ENCODE measurements at places on chromosomes 5 and 9. TPM values are rescaled to one million over a fixed set of nuclear protein-coding genes. Genes with fewer than 3 reads are reported as not detected.
A peak's percentile ranks its signal among the peaks of the same experiment; 100 is the strongest.

Gene ATP6V1G1
- polyA plus RNA-seq, result 87.0 TPM

Gene TPM2
- polyA plus RNA-seq, result 10,018 TPM

Gene WDR38
- 0.15 TPM for polyA plus RNA-seq

Gene IL5
- polyA plus RNA-seq, result not detected

DNA sequence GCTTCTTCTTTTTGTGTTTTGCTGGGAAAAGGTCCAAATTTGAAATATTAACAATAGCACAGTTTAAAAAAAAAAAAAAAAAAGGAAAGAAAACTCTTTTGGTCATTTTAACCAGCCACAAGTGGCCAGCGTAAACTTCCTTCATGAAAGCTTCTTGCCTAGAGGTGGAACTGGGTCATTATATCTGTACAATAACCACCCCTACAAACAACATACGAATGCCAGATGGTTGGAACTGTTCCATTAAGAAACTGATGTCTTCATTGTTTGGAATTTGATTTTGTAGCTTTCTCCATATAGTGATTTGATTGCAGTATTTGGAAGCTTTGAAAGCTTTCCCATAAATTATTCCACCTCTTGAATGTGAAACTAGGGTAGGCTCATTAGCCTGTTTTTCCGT, 18.3 kb upstream of the LPAR1 start:
- DNase-seq, result peak; percentile 60

DNA sequence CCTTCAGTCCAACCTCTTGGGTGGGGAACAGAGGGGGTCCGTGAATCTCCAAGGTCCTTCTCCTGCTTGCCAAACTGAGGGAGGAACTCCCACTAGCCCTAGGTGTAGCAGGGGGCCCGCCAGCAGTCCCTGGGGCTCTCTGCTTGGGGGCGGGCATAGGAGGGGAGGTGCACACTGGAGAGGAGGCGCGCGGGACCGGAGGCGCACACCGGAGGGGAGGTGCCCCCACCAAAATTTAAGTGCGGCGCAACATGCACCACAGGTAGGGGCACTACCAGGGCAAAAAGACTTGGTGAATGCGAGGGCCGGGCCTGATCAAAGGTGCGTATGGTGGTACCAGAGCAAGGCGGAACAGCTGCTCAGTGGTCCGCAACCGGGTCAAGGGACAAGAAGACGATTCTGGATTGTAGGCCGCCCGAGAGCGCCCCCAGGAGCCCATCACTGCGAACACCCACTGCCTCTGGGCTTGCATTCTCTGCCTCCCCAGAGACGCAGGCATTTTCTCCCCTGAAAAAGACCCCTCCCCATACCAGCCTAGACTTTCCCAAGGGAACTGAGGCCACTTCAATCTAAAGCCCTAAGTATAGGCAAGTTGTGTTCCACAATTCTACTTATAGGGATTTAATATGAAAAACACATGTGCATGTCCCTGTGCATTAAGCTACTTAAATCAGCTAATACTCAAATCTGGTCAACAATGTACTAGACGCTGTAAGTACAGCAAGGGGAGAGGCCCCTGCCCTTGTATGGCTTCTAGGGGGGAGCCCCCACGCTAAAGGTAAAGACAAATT, 50.6 kb downstream of the TGFBI start:
- DNase-seq, result no peak

GRCh38 chr9:107316795-107317661, 33.9 kb downstream of the RAD23B start:
- no peak for DNase-seq

GRCh38 chr5:158553195-158553961, 546.3 kb downstream of the EBF1 start:
- DNase-seq, result peak; percentile 86

Gene SHISAL2B
- not detected for polyA plus RNA-seq

- DNase-seq, result no peak
Measured at GRCh38 chr5:178380086-178380485, 147.5 kb upstream of the PHYKPL start.

Gene TRIM36
- polyA plus RNA-seq, result 2.2 TPM

DNA sequence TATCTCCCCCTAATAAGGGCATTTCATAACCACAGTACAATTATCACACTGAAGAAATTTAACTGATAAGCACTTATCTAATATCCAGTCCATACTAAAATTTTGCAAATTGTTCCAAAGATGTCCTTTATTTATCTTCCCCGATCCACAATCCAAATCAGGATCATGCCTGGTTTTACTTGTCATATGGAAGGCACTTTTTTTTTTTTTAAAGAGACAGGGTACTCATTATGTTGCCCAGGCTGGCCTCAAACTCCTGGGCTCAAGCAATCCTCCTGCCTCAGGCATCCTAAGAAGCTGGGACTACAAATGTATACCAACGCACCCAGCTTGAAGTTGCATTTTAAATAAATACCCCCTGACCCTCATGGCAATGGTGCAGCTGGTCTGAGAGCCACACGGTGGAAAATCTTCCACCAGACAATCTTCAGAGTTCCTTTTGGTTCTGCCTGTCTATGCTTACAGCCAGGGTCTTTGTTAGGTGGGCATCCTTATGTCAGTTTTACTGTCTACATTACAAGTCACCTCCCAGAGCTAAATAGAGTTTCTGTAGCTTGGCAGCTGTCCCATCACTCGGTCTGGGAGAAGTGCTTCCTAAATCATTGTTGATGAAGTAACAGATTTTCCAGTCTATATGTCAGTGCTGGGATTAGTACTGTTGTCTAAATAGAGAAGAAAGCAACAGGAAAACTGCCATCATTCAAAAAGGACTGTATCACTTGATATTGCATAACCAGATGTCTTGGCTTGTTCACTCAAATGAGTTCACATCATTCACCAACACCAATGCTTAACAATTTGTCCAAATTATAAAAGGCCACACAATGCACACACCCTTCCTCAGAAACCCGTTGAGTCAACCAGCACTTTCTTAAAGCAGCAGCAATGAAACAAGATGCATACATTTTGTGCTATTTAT, 26.4 kb downstream of the PTPN3 start:
- peak; percentile 31 for DNase-seq

GRCh38 chr9:81032030-81032572, 657.2 kb downstream of the TLE1 start:
- DNase-seq, result no peak

Gene RPS14
- 2,799 TPM for polyA plus RNA-seq

Gene FBN2
- 37.9 TPM for polyA plus RNA-seq

DNA sequence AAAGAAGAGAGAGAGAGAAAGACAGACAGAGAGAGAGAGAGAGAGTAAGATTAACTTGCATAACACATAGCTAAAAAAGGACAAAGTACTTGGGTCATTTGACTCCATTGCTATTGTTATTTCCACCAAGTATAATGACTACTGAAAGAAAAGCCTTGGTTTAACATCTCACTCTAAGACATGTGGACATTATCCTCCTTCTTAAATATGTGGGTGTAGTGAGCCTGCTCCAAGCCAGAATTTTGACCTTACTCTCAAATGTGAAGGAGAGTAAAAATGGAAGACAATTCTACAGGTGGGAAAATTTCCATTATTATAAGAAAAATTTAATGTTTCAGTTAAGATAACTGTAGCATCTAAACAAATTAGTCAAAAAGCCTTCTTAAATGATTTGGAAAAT, 8.5 kb upstream of the MARCOL start:
- no peak for DNase-seq

GRCh38 chr5:68080282-68081050, 135.1 kb upstream of the PIK3R1 start:
- no peak for DNase-seq

Gene ENTPD8
- 0.98 TPM for polyA plus RNA-seq

GRCh38 chr9:93326654-93327053, 124.8 kb upstream of the FAM120A start:
- no peak for DNase-seq

DNA sequence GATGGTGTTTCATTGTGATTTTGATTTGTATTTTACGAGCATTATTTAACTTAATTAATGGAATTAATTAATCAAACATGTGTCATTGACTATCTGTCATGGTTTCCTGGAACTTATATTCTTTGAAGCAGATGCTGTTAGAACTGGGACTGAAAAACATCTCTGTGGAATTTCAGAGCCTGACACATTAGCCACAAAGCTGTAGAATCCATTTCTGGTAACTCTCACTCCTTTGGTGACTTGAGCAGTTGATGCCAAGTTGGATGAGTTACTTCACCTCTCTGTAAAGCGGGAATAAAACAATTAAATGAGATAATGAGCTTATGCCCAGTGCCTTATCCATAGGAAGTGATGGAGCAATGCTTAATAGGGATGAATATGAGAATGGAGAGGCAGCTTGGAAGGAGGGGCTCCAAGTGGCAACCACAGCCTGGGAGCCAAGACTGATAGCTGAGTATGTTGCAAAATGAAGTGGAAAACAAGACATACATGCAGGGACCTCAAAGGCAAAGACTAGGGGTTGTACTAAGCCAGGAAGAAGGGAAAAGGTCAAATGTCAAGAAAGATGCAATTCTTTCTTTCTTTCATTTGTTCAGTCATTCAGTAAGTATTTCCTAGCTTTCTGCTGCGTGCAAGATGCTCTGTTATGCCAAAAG, 23.1 kb upstream of the ADRA1B start:
- no peak for DNase-seq

Gene RORB
- polyA plus RNA-seq, result 0.06 TPM

Gene PDGFRB
- polyA plus RNA-seq, result 174 TPM

Gene KCNV2
- polyA plus RNA-seq, result 0.12 TPM

DNA sequence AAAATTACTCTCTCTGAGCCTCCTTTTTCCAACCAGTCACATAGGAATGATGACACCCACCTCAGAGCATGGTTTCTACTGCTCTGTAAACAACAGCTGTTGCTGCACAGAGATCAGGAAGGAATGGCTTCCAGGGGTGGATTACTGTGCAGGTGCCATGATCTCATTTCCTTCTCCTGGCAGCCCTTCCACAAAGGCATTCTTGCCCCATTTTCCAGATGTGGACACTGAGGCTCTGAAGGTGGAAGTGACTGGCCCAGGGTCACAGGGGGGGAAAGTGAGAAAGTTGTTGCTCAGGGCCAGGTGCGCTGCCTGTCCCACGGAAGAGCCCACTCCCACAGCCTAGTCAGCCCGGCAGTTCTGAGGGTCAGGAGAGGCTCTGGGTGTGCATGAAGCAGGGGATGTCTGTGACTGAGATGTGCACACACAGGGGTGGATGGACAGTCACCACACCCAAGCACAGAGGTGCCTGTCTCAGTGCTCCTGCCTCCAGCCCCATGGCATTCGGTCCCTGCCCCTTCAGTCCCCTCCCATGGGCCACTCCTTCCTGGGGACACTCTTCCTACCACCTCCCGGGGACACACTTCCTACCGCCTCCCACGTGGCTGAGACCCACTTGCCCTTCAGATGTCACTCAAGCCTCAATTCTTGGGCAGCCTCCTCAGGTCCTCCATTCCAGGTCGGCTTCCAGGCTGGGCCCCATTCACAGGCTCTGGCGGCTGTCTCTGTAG, 17.0 kb downstream of the FGFR4 start:
- no peak for DNase-seq

- DNase-seq, result peak; percentile 36
Measured at GRCh38 chr9:15416880-15417279, 5.8 kb upstream of the SNAPC3 start.

DNA sequence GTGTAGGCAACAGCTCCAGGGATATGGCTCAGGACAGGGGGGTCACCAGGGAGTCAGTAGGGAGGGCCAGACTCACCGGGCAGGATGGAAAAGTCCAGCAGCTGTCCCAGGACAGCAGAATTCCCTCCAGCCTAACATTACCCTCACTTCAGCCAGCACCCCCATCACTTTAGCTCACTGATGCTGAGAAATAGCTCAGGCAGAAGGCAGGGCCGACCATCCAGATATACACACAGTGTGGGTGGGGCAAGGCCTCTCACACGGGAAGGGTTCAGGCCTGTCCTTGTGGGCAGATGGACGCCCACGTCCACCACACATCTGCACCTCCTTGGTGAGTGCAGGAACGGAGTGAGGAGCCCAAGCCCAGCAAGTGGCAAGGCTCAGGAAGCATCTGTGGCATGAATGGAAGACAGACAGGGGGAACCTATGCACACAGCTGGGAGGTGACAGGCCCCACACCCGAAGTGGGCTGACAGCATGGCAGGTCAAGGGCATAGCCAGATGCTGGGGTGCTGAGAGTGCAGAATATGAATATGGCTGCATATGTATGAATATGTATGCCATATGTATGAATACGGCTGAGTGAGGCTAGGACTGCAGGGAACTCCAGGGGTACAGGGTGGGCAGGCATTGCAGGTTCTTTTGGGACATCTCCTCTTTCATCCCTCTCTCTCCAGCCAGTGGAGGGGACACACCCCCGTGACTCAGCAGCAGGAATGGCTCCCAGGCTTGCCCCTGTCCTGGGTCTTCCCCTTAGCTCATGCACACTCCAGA, 17.0 kb downstream of the BICD2 start:
- DNase-seq, result no peak

- DNase-seq, result peak; percentile 29
Measured at GRCh38 chr5:176899946-176900779, 1.0 kb upstream of the HK3 start.

Gene SUB1
- 203 TPM for polyA plus RNA-seq

Measured in hindlimb muscle (tissue), 1 donor.